ENCODE measurements at places on chromosomes 6 and 20.
A peak's percentile ranks its signal among the peaks of the same experiment; 100 is the strongest.

GRCh38 chr20:51525241-51526105 lies 17.0 kb downstream of the NFATC2 start:
- DNase-seq, result no peak

GRCh38 chr6:25343984-25344383 lies 64.8 kb downstream of the CARMIL1 start:
- no peak for DNase-seq

- DNase-seq, result no peak
Observed at GRCh38 chr20:47667531-47668312, 117.6 kb downstream of the SULF2 start.

- DNase-seq, result no peak
Observed at GRCh38 chr6:96942676-96943075, 18.1 kb downstream of the KLHL32 start.

GRCh38 chr6:170308761-170309160 lies 2.2 kb downstream of the FAM120B start:
- no peak for DNase-seq

- DNase-seq, result no peak
Observed at GRCh38 chr6:44301782-44302564, 11.2 kb downstream of the AARS2 start.

DNA sequence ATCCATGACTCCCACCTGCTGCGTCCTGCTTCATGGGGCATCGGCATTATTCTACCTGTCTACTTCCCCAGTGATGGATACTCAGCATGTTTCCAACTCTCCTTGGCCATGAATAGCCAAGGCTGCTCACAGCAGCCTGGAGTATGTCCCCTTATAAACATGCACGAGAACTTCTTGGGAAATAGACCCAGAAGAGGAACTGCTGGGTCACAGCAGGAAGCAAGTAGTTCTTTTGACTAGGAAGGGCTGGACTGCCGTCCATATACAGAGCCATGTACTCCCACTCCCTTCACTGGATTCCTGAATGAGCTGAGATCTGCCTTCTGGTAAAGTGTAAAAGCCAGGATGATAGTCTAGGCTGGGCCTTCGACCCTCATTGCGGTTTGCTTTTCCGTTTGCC lies 106.3 kb upstream of the KCNK16 start:
- no peak for DNase-seq

GRCh38 chr6:169862043-169862891 lies 110.8 kb downstream of the ERMARD start:
- DNase-seq, result no peak

GRCh38 chr6:148799647-148800046 lies 52.8 kb downstream of the UST start:
- no peak for DNase-seq

GRCh38 chr20:35120012-35120701 lies 27.0 kb downstream of the EDEM2 start:
- DNase-seq, result no peak

- no peak for DNase-seq
Observed at GRCh38 chr20:57262784-57263609, 3.4 kb downstream of the BMP7 start.

DNA sequence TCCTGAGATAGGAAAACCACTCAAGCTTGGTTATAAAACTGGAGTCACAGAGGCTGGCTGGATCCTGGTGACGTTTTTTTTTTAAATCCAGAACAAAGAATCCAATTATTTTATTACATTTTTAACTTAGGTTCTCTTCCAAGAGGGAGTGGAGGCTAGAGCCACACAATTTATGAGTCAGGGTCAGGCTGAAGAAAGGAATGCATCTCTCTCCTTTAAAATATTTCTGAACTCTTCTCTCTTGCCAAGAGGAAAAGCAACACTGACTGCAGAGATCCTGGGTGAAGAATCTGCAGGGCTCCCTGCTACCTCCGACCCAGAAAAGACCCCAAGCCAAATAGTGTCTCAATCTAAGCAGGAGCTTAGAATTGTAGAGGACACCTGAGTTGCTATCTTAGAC lies 88.5 kb upstream of the SSTR4 start:
- DNase-seq, result no peak

DNA sequence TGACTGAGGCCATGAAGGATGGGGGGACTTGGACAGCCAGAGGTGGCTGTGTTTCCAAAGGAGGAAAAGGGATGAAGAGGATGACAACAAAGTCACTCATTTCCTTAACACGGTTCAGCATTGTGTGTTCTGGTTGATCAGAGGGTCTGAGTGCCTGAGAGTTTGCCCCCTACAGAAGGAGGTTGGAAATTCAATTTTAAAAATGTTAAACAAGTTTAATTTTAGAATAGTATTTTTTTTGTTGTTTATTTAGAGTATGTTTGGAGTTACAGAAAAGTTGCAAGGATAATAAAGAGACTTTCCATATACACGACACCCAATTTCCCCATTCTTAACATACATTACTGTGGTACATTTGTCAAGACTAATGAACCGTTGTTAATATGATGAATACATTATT lies 10.3 kb upstream of the VAPB start:
- no peak for DNase-seq

GRCh38 chr6:151098166-151098565 lies 141.6 kb upstream of the AKAP12 start:
- DNase-seq, result no peak

DNA sequence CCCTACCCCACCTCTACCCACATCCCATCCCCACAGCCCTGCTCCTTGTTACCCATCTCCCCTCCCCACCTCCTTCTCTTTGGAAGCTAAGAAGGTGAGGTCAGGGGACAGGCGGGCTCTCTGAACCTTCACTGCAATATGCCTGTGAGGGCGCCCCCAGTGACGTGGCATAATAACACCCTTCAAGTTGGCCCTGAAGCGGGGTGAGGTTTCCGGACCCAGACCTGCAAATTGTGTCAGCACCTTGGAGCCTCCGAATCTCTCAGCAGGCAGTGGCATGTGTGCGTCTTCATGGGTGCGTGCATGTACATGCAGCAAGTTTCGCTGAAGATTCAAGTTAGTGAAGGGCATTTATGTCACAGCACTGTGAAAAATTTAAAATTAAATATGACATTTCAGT lies 114.6 kb downstream of the SOBP start:
- peak; percentile 42 for DNase-seq

- DNase-seq, result no peak
Observed at GRCh38 chr6:139983555-139984276, 609.3 kb upstream of the CITED2 start.

GRCh38 chr6:1613346-1613687 lies 3.6 kb downstream of the FOXC1 start:
- DNase-seq, result no peak

DNA sequence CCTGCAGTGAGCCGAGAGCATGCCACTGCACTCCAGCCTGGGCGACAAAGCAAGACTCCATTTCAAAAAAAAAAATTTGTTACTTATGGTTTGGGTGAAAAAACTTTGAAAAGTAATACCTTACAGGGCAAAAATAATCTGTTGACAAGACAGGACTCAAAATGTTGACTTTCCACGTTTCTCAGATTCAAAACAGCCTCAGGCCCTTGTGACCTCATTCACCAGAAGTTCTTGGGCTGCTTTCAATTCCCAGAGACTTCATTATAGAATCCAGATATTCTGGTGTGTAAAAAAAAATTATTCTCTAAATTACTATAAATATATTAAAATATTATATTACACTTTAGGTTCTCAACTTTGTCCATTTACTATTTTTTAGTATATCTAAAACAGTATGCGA lies 116.2 kb downstream of the KCNQ5 start:
- no peak for DNase-seq

DNA sequence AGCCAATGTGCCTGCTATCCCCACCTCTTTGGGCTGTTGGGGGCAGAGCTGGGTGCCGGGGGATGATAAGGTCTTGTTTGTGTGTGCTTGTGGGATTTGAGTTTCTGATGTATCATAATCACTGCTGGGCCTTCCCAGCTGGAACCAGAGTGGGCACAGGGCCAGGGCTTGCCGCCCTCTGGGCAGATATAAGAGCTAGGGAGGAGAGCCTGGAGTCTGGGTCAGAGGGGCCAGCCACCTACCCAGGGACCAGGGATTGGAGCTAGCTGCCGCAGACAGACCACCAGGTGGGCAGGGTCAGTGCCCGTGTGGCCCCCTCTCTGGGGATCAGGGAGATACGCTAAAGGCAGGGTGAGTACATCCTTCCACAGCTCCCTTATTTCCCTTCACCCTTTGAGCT lies 3.1 kb upstream of the TLDC2 start:
- no peak for DNase-seq

DNA sequence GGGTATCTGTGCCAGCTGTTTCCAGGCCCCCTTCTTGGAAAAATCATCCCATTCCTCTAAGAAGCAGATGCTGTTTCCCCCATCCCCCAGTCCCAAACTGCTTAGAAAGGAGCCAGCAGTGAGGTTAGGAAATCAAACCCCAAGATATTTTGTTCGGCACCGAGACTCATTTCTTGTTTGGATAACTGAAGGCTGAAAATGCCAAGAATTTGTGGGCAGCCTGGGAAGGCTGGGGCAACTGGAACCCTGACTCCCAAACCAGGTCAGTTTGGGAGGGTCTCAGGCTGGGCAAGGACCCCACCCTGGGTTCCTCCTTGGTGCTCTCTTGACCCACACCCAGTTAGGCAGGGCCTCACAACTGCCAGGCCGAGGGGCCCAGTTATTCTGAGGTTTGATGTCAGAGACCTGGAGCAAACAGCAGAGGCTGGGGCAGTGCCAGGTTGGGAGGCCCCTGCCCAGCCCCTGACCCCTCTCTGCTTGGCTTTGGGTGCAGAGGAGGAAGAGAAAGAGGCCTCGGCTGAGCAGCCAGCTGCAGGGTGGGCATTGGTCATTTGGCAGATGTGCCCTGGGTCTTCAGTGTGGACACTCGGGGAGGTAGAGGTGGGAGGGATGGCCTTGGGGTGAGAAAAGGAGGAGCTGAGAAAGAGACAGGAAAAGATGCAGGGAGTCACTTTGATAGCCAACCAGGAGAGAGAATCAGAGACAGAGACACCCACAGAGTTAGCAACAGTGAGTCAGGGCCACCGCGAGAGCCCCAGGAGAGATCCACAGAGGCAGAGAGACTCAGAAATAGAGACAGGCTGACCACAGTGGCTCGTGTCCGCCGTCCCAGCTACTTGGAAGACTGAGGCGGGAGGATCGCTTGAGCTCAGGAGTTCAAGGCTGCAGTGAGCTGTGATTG lies 5.0 kb downstream of the ANGPT4 start:
- DNase-seq, result no peak

DNA sequence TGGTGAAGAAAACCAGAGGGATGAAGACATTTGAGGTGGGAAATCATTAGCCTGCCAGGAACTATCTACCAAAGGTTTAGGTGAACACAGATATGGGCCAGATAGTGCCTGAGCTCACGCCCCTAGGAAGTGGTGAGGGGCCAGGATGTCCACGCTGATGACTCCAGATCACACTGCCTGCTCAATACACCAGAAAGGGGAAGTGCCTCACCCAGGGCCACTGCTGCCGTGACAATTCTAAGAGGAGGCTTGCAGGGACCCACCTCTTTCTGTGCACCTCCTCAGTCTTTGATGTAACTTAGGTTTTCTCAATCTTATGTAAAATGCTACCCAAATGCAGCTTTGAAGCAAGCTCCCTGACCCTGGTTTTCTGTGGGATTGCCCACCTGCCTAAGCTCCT lies 5.4 kb upstream of the RAB44 start:
- no peak for DNase-seq

GRCh38 chr20:8875586-8875985 lies 193.3 kb upstream of the PLCB4 start:
- no peak for DNase-seq

DNA sequence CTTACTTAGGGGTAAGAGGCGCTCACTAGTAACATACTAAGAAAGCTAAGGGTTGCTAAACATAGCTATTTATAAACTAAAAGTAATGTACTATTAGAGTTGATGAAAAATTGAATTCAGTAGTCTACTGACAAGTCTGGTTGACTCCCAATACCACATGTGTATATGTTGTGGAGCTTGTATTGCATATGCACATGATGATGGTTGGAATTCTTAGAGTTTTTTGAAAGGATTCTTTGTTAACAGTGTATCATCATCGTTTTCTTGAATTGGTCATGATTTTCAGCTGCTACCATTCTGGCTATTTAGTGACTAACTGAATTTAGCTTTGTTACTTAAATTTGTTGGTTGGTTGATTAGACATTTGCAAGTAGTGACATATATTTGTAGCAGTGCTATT lies 27.2 kb downstream of the ABRACL start:
- DNase-seq, result no peak

DNA sequence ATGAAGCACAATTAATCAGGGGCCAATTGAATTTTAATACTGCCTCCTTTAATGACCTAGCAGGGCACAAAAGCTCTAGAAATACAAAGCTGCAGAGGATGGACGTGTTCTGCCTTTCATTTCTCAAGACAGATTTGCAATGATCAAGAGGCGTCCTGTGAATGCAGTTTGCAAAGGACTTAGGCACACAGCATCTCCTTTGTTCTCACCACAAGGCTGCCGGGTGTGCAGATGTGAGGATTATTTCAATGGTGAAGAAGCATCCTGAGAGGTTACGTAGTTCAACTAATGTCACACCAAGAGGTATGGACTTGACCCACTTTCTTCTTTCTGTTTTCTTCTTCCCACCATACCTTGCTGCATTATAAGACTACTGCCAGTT lies 42.9 kb upstream of the SPTLC3 start:
- no peak for DNase-seq

- DNase-seq, result no peak
Observed at GRCh38 chr20:60641879-60642447, 610.1 kb upstream of the CDH4 start.

- no peak for DNase-seq
Observed at GRCh38 chr6:137202078-137202477, 17.1 kb downstream of the IFNGR1 start.

DNA sequence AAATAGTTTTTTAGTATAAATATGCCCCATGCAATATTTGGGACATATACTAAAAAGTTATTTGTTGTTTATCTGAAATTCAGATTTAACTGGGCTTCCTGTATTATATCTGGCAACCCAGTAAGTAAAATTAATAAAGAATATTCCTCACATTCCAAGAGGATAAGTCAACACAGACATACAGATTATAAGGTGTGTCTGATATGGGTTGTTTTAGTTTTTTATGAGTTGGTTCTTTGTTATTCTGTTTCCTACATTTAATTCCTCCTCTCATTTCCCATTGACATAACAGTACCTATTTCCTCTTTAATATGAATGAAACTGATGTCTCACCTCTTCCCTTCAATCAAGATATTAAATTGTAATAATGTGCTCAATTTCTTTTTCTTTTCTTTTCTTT lies 1.7 kb upstream of the PLA2G7 start:
- no peak for DNase-seq

GRCh38 chr20:24207803-24208300 lies 219.3 kb upstream of the GGTLC1 start:
- DNase-seq, result no peak

- DNase-seq, result no peak
Observed at GRCh38 chr6:111927321-111927720, 54.1 kb upstream of the FYN start.
